Astrocyte of the spinal cord (primary cell): ENCODE measurements at places on chromosomes 12 and 14.

DNA sequence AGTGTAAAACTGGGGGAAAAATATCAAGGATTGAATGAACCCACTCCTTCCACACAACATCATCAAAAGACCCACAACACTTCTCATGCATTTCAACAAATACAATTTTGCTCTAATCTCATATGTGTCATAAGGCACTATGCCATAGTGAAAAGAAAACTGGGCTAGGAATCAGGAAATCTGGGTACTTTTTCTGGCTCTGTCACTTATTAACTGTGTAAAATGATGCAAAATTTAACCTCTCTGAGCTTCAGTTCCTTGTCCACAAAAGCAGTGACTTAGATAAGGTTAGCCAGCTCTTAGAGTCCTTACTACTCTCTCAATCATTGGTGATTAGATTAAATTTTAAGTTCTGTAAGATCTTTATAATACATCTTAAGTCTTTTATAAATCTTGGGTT, 250.5 kb upstream of the SOX5 start:
- DNase-seq: no peak

DNA sequence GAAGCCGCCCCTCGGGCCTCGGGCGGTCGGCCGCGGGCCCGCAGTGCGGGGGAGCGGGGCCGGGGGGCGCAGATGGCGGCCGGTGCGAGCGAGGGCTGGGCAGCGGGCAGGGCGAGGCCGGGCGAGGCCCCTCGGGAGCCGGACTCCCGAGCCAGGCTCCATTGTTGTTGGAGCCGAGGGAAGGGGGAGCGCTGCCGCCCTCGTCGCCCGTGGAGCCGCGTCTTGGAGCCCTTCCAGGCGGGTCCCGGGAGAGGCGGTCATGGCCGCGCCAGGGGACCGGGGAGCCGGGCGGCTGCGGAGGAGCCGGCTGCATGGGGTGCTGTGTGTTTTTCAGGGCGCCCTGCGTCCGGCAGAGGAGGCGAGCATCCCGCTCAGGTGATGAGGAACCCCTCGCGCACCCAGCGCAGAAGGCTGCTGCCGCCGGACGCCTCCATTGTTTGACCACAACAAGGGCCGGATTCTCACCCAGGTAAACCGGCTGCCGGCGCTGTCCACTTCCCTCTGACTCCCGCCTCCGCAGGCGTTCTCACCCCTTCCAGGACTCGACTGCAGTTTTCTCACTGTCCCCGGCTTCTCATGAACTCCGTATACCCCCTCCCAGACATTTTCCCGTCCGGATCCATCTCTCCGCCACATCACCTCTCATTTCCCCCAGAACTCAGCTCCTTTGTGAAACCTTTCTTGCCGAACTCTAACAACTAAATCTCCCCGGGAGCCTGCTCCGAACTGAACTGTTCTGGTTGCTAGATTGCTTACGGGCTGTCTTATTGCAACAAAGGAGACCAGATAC, 732 bp downstream of the ZNF664 start:
- DNase-seq: no peak

DNA sequence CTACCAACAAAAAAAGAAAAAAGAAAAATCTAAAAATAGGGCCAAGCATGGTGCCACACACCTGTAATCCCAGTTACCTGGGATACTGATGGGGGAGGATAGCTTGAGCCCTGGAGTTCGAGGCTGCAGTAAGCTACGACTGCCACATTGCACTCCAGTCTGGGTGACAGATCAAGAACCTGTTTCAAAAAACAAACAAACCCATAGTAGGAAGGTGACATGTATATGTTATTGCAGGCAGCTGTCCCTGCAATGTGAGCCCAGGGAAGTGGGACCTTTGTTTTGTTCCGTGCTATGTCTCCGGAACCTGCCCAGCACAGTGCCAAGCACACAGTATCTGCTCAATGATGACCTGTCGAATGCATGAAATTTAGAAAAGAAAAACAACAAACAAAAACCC, 37.2 kb upstream of the YY1 start:
- no peak for DNase-seq

GRCh38 chr12:116317139-116317538, 39.6 kb upstream of the MED13L start:
- no peak for DNase-seq

GRCh38 chr12:89185889-89186288, 166.4 kb downstream of the DUSP6 start:
- DNase-seq: no peak

GRCh38 chr12:71768900-71769299, 14.2 kb downstream of the RAB21 start:
- DNase-seq: no peak

DNA sequence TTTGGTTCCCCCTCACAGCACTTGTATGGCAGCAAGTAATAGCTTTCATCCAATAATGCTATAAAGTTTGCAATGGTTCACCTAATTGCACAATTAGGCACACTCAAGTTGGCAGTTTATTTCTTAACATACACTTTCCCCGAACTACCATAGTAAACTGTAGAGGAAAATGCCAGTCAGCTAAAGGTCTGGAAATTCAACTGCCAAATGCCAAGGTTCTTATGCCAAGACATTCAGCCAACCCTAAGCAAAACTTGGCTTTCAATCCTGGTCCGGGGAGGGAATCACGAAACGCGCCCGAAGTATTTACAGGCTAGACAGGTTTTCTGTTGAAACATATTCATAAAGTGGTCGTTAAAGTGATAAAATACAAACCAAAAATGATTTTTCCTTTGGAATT, 1512.4 kb upstream of the FLRT2 start:
- no peak for DNase-seq

GRCh38 chr12:3976351-3976938, 103.2 kb upstream of the PARP11 start:
- DNase-seq: no peak

- DNase-seq: no peak
Observed at GRCh38 chr12:25764409-25764808, 194.1 kb upstream of the RASSF8 start.

DNA sequence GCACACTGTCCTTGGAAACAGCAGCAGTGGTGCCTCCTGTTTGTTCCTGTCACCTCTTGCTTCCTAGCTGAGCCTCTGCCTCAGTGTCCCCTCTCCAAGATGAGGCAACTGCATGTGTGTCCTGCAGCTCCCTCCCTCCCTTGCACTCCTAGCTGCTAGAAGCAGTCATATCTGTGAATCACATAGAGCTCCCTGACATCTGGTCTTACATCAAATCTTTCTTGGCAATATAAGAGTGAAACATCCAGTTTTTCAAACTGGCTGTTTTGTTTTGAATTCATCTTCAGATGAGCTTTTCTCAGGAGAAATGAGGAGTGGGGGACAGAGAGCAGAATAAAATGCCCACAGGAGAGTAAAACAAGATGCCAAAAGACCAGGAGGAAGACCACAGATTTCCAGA, 103.7 kb downstream of the VCPKMT start:
- DNase-seq: no peak

DNA sequence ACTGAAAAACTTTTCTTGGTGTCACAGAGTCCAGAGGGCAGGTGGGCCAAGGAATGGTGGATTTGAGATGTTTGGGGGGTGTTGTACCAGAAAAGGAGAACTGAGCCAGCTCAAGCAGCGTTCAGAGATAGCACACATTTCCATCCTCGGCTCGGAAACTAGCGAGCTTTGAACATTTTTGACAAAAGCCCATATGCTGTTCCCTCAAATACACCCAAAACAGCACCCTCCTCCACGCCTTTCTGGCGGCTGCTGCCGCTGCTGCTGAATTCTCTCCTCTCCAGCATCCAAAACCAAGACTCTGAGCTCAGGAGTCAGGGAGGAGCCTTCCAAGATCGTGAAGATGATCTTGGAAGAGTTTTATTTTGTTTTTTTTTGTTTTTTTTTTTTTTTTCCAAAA, 961 bp downstream of the SRRM4 start:
- DNase-seq: no peak

- no peak for DNase-seq
Observed at GRCh38 chr12:101884174-101884573, 6.8 kb downstream of the DRAM1 start.

GRCh38 chr12:65084579-65084978, 36.5 kb downstream of the WIF1 start:
- DNase-seq: peak; percentile 1

- DNase-seq: no peak
Observed at GRCh38 chr12:22064968-22065367, 18.9 kb downstream of the CMAS start.
